Mucosa of descending colon (tissue), 3 donors: ENCODE measurements at places on chromosomes 7 and 10.

GRCh38 chr10:80739328-80739727, 201.6 kb downstream of the SH2D4B start:
- DNase-seq = no peak

DNA sequence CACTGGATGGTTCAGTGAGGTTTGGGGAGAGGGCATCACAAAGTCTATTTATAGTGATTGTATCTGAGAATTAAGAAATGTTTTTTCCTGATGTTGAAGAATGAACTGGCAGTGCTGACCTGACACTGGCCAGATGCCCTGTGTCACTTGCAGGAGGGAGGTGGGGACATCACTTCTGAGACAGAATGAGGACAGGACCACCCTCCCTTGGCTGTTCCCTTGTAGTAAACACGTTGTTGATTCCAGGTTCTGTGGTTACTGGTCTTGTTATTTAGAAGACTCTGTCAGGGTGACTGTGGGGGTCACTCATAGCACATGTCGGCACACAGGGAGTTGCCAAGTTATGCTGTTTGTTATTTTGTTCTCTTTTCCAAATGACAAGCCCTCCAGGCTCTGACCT, 126.4 kb downstream of the ADCY1 start:
- DNase-seq = no peak

DNA sequence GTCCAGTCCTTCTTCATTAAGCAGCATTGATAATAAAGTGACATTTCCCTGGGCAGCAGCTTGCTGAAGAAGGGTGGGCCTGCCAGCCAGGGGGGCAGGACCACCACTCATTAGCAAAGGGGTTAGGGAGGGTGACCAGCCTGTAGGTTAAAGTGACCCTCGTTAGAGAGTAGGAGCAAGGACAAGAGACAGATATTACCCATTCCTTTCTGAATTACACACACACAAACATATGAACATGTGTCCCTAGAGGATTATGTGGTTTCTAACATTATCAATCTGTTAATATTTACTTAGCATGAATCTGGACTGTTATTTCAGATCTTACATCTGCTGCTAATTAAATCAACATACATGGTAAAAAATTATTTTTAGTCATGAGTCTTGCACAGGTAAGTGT, 88.9 kb downstream of the CTTNBP2 start:
- no peak for DNase-seq

- DNase-seq = no peak
These were observed 260.7 kb downstream of the BICC1 start for GRCh38 chr10:58773341-58773740.

GRCh38 chr7:67916571-67917436, 920.2 kb downstream of the TYW1 start:
- no peak for DNase-seq

DNA sequence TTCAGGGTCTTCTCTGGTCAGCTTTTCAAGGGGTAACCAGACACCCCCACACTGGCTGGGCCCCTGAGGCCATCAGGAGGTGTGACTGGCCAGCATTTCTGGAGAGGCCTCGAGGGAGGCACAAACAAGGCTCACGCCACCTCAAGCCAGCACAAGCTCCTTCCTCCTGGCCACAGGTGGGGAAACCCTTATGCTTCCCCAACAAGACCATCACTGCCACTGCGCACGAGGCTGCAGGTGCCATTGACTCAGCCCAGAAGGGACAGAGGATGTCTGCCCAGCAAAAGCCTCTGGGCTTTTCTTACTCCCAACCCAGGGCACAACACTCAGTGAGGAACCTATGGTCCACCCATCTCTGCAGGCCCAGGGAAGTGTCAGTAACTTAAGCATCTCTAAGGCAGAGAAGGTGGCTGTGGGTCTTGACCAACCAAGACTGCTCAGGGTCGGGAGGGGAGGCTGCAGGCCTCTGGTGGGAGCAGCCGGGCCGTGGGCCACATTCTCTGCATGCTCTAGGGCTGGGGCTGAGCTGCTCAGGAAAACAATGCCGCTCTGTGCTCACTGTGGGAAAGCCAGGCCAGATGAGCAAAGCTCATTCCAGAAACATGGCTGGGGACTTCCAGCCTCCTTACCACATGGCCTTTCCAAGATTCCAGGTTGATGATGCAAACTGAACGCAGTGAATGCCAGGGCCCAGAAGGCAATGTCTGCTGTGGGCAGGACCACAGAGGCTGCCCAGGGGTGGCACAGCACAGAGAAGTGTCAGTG, 24.2 kb upstream of the RASSF4 start:
- no peak for DNase-seq

GRCh38 chr7:74684921-74685320, 27.4 kb downstream of the GTF2I start:
- no peak for DNase-seq

DNA sequence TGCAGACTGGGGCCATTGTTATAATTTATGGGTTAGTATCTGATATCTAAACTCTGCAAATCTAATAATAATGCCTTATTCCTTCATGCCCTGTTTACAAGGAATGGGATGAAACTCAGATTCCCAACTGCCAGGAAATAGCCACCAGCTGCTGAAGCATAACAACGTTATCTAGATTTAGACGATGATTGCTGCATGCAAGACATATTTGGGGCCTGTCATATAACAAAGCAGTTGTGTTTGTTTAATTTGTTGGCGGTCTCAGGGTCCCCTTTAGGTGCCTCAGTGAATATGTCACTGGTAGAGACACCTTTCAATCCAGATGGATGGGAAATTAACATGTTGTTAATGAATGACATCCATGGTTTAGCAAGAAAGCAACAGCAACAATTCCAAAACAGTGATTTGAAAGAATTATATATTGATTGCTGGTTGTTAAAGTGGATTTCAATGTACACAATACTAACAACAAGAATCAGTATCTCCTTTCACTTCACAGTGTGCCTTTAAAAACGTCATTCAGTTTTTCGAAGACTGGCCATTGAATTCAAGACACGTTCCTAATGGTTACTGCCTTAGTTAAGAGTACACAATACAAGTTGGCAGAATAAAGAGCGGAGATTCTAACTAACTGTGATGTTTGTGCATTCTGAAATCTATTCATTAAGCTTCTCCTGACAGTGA, 860.6 kb upstream of the CELF2 start:
- no peak for DNase-seq

DNA sequence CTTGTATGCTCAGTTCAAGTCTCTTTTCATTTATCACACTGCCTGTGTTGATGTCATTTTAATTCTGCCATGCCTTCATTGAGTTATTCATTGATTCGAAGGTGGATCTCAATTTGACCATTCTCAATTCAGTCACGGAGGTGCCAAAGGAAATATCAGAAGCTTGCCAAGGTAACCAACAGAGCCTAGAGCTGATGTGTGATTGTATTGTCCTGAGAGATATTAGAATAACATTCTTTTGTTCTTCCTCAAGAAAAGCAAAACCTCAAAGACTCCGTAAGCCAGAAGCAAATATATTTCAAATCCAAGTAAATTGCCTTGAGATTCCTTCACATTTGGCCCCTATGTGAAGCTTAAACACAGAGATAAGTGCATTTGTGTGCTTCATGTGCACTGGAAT, 345.3 kb downstream of the CXCL12 start:
- DNase-seq = no peak

- DNase-seq = no peak
These were observed 52.9 kb upstream of the CALD1 start for GRCh38 chr7:134726581-134726980.

DNA sequence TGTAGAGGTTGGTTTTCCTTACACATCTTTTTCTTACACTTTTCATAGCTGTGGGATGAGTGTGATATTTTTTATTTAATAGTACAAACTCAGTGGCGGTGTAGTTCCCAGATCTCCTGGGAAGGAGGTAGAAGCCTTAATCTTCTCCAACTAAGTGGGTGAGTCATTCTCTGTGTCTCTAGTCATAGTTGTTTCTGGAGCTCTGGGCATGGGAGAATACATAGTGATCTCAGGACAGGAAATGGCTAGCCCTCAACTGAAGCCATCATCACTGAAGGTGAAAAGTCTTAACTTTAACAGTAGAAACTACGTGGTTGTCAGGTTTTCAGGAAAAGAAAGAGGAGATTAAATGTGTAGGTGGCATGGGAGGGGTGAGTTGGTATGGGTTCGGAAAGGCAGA, 319.4 kb upstream of the FZD8 start:
- DNase-seq = no peak

DNA sequence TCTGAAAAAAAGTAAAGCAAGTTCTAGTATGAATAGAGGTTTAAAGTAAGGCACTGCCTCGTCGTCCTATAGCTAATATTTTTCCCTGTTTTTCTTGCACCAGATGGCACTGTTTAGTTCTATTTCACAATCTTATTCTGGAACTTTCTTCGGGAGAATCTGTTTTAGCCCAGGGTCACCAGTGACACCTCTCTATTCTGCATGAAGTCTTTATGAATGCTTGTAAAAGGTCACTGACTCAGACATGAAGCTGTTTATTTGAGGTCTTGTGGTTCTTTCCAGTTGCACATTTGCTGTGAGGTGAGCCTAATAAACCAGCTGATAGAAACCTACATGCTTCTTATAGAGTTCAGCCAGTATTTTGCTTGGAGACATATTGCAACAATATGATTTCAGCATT, 444.3 kb downstream of the AUTS2 start:
- DNase-seq = no peak

- DNase-seq = no peak
These were observed 18.6 kb downstream of the MAGI2 start for GRCh38 chr7:79434867-79435266.

GRCh38 chr10:60521974-60522405, 132.3 kb upstream of the ANK3 start:
- no peak for DNase-seq

DNA sequence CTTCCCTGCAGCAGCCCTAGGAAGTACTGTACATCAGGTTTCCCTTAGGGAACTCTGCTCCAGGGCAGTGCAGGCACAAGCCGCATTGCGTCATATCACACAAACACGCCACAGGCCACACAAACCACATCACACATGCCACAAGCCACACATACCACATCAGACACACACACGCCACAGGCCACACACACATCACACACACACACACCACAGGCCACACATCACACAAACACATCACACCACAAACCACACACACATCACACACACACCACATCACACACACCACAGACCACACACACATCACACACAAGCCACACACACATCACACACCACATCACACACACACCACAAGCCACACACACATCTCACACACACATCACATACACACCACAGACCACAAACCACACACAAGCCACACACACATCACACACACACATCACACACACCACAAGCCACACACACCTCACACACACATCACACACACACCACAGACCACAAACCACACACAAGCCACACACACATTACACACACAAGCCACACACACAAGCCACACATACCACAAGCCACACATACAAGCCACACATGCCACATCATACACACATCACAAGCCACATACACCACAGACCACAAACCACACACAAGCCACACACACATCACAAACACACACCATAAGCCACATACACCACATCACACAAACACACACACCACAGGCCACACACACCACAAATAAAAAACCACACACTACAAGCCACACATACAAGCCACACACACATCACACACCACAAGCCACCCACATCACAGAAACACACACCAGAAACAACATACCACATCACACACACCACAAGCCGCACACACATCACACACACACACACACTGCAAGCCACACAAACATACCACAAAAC, 53.4 kb downstream of the TMEM209 start:
- DNase-seq = no peak

DNA sequence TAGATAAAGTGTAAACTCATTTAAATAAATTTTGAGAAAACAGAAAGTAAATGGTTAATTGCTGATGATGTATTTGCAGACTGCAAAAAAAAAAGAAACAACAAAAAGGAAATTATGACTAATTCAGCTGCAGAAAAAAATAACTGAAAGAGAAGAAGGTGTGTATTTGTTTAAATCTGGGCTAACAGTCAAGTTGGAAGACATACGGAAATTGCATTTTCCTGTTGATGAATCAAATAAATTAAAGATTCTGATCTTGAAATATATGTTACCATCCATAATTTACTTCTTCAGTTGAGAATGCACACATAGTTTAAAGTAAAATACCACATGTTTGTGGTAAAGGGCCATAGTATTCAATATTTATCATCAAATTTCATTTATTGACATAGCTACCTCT, 19.3 kb upstream of the ING3 start:
- no peak for DNase-seq

DNA sequence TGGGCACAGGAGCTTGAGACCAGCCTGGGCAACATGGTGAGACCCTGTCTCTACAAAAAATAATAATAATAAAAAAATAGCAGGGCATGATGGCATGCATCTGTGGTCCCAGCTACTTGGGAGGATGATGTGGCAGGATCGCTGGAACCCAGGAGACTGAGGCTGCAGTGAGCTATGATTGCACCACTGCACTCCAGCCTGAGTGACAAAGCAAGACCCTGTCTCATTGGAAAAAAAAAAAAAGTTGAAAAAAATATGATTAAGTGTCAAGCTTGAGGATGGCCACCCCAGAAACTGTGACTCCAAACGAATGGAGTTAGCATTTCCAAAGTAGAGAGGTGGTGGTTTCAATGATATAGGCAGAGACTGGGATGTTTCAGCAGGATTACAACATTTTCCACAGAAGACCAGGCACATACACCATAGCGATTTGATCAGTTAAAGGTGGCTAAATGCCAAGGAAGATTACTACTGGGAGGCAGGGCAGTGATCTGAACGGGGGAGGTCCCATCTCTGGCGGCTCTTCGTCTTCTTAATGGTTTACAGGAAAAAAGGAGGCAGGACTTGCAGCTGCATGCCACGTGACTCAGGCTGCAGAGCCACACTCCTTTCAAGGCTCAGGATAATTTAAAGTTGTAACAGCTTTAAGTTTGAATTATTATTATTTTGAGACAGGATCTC, 250.6 kb upstream of the GALNT17 start:
- DNase-seq = no peak

GRCh38 chr10:30829901-30830300, 200.3 kb upstream of the LYZL2 start:
- DNase-seq = no peak

DNA sequence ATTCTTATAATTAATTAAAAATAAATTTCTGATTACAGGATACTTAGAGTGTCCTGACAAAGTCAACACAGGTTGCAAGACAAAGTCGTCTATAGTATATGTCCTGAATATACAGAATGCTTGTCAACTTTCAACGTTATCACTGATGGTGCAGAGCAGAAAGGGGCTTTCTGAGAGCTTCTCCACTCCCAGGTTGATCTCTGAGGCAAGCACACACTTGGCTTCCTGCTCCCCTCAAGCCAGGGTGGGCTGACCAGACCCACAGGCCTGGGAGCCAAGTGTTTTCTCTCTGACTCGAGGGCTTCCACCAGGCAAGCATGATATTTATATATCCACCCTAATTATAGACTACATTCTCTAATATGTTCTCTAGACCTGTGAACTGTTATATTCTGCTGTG, 448.9 kb downstream of the SH2D4B start:
- DNase-seq = no peak

- DNase-seq = no peak
These were observed 604 bp downstream of the SCART1 start for GRCh38 chr10:133454204-133454893.

DNA sequence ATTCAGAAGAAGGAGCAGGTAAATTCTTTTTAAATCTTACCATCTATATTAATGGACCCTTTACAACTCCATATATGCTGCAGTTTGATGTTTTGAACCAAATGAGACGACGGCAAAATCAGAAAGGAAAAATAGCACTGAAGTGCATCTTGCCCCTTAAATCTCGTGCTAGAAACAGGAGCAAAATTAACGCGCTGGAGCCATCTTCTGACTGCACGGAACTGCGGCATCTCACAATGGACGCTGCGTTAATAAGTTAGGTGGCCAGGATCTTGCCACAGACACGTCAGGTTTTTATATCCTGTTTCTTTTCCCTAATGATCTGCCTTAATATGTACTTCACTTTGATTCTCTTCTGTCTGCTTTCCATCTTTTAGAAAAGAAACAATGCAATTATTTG, 354.5 kb downstream of the TFEC start:
- DNase-seq = peak; percentile 49
